ENCODE measurements at places on chromosomes 6 and 20.

DNA sequence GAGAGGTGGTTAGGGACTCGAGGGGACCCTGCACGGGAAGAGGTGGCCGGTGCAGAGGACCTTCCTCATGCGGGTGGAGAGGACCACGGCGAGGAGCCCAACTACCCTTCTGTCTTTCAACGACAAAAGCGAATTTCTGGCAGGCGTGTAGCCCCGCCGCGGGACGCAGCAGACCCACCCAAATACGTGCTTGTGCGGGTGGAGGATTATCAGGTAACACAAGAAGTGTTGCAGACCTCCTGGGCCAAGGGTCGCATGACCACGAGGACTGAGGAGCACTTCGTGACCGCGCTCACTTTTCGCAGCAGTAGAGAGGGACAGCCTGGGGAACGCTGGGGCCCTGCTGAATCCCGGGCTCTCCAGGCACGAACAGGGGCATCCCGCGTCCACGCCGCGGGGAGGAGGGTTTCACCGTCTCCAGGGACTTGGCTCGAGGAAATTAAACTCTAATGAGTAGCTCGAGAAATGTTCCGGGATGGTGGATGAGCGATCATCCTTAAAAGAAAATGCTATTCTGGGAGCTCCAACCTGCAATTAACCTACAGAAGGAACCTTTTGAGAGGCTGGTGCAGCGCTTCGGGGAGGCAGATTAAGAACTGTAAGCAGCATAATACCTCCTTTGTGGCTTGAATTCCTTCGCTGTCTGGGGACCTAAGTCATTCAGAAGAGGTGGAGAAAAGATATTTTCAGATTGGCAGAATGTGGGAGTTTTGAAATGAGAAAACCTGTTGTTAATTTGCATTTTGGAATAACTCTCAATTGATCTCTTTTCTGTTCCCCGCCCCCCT, 804 bp downstream of the C6orf141 start:
- DNase-seq = peak; percentile 1

DNA sequence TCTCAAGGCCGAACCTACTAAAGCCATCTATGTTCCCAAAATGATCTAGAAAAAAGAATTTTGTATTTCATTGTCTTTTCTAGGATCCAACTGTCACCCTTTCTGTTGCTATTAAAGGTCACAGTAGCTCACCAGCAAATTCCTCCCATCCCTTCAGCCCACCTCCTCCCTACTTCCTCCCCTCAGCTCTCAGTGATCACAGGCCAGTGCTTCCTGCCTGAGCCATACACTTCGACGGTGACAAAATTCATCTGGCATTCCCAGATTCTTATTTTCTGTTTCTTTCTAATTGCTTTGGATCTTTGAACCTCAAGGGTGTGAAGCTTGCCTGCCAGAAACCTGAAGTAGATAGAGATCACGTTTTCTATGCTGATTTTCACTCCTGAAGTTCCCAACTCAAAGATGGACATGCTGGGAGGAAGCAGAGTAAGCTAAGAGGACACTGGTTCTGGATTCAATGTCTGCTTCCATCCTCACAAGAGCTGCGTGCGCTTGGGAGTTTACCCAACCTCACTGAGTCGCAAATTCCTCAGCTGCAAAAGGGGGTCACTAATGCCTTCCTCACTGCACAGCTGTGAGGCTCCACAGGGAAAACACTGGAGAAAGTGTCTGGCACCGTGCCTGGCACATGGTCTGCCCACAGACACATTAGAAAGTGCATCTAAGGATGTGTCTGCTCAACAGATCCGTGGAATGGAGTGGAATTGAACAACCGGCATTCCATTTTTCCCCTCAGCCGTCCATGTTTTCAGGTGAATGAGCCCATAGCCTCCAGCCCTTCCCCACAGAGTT, 34.5 kb downstream of the MDGA1 start:
- DNase-seq = no peak

GRCh38 chr6:31111712-31112111, 663 bp downstream of the C6orf15 start:
- DNase-seq = no peak

- DNase-seq = no peak
Measured at GRCh38 chr6:87127737-87128136, 27.6 kb upstream of the ZNF292 start.

- DNase-seq = no peak
Measured at GRCh38 chr6:131756039-131756438, 45.2 kb upstream of the CTAGE9 start.

- DNase-seq = no peak
Measured at GRCh38 chr20:59400708-59401107, 100.3 kb downstream of the EDN3 start.

DNA sequence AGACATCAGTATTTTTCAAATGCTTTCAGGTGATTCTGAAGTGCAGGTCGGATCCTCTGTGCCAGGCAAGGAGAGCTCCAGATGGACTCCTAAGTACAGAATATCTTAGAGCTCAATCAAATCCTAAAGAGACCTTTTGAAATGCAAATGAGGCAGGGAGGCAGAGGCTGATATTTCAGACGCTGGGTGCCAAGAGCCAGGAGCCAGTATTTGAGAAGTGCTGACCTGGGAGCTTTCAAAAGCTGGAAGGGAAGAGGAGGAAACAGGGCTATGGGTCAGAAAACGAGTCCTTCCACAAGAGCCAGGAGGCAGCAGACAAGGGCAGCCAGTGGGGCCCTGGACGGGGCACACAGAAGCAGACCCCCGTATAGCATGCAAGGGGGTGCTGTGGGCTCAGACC, 46.1 kb upstream of the DSN1 start:
- no peak for DNase-seq

All from NCI-H1092 (cell line).